ENCODE measurements at places on chromosomes 2 and 18.

- no peak for DNase-seq
These were observed 73.2 kb downstream of the MAP4K4 start for GRCh38 chr2:101770726-101771125.

- no peak for DNase-seq
These were observed 641.9 kb upstream of the REG3G start for GRCh38 chr2:78383576-78383975.

DNA sequence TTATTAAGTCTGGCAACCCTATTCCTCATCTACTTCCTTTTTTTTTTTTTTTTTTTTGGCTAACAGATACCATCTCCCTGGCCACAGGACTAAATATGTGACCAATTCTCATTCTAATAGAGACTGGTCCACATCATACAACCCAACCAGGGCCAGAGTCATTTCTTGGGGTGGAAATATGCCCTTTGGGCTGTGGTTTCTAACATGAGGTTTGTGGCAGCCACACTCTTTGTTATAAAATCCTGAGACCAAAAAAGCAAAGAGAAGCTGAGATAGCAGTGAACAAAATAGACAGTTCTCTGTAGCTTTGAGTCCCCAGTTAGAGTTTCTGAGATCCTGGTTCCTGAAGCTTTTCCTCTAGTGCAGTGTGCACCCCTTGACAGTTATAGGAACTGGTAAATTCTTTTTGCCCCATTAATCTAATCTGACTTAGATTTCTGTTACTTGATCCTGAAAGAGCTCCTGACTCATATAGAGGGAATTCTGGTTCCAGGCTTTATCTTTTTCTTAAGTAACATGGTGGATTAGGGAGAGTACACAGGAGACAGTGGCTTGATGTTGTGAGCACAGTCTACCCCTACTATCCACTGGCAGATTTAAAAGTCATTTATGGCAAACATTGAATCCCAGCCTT lies 86.8 kb downstream of the MAIP1 start:
- peak; percentile 27 for DNase-seq

- DNase-seq = peak; percentile 62
These were observed 43.5 kb upstream of the FAHD2A start for GRCh38 chr2:95359031-95359430.

GRCh38 chr2:119837759-119838158 lies 78.0 kb downstream of the PTPN4 start:
- DNase-seq = no peak

- DNase-seq = no peak
These were observed 63.6 kb upstream of the DTNB start for GRCh38 chr2:25736899-25737515.

DNA sequence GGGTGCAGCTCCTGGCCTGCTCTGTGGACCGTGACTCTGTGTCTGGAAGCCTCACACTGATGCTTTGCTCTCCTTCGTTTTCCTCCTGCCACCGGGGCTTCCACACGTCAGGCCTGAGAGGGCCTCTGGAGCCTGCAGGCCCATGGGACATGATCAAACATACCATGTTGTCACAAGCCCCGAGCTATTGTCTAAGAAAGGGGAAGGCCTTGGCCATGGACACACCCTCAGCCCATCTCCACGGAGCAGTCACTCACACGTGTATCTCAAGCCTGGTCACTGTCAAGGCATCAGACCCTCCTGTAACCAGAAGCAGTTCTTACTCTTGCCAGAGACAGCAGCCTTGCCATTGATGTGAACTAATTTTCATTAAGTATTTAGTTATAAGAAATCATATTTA lies 814.1 kb upstream of the SALL3 start:
- no peak for DNase-seq

GRCh38 chr18:45164551-45164950 lies 450.7 kb upstream of the SLC14A2 start:
- peak; percentile 47 for DNase-seq

GRCh38 chr2:111896024-111896423 lies 2.4 kb upstream of the MERTK start:
- peak; percentile 2 for DNase-seq

- DNase-seq = no peak
These were observed 115.2 kb downstream of the ZNF236 start for GRCh38 chr18:76937597-76937996.

GRCh38 chr18:25123438-25124232 lies 228.3 kb downstream of the ZNF521 start:
- DNase-seq = no peak

GRCh38 chr2:69203166-69203985 lies 183.7 kb downstream of the GFPT1 start:
- no peak for DNase-seq

GRCh38 chr2:212030709-212031108 lies 507.9 kb downstream of the ERBB4 start:
- DNase-seq = no peak

- DNase-seq = no peak
These were observed 23.4 kb downstream of the AQP12A start for GRCh38 chr2:240714747-240715725.

- no peak for DNase-seq
These were observed 294.6 kb upstream of the CYP26B1 start for GRCh38 chr2:72442270-72442669.

DNA sequence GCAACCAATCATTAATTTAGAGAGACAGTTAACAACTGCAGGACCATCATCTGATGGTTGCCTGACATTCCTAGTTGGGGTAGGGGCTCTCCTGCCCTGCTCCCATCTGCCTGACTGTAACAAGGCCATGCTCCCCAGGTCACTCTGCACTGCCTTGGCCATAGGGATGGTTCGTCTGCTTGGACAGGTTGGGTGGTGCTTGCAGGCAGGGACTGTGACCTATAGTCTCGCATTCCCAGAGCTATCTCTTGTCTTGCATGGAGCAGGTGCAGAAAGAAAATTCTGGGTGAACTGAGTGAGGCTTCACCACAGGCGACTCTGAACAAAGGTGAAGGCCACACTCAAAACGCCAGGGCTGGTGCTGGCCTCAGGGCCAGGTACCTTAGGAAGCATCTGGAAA lies 64.7 kb downstream of the EMILIN2 start:
- DNase-seq = no peak

All from AG20443 (cell line).